Stimulated activated naive CD4-positive, alpha-beta T cell treated with Interleukin-2 at 50 U/mL for 16 hours (primary cell): ENCODE measurements at places on chromosomes 6 and 20.
A peak's percentile ranks its signal among the peaks of the same experiment; 100 is the strongest.

- no peak for DNase-seq
Measured at GRCh38 chr6:144844596-144844995, 559.5 kb downstream of the UTRN start.

DNA sequence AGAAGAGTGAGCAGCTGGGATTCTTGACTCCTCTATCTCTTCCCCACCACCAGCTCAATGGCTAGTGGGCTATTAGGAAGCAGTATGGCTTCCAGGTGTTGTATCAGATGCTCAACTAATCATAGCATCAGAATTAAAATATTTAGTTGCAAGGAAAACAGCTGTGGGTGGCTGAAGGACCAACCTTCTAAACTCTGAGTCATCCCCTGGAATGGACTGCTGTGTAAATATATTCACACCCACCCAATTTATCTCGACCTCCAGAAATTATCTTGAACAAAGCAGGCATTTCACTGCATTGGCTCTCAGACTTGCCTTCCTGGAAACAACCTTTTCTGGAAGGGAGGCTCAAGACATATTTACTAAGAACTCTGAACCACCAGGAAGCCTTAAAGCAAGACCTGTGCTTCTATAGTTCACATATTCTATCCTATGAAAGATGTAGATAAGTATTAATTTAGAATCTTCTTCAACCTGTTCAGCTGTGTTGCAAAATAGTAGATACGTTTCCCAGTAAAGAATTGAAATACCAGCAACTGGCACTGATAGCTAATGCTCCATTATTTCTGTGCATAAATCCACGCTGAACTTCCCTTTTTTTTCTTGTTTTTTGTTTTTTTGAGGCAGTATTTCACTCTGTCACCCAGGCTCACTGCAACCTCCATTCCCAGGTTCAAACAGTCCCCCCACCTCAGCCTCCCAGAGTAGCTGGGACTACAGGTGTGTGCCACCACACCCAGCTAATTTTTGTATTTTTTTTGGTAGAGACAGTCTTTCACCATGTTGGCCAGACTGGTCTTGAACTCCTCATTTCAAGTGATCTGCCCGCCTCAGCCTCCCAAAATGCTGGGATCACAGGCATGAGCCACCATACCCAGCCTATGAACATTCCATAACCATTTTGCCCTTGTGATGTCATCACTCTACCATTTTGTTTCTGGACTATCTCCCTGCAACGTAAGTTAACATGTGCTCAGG lies 56.9 kb upstream of the CD2AP start:
- DNase-seq: no peak

DNA sequence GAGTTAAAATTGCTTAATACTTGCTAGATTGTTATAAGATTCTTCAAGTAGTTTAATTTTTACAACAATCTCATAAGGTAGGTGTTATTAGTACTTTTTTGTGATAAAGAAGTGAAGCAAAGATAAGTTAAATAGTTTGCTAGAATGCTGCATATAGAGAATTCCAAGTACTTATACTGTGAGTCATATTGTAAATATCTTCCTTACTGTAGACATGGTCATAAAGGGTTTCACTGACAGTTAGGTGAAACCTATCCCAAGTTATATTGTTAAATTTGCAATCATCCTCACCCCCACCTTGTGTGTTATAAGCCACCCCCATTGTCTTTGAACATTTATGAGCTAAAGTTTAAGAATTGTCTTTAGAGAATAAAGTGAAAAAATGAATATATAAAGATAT lies 142.0 kb downstream of the FAM83B start:
- no peak for DNase-seq

DNA sequence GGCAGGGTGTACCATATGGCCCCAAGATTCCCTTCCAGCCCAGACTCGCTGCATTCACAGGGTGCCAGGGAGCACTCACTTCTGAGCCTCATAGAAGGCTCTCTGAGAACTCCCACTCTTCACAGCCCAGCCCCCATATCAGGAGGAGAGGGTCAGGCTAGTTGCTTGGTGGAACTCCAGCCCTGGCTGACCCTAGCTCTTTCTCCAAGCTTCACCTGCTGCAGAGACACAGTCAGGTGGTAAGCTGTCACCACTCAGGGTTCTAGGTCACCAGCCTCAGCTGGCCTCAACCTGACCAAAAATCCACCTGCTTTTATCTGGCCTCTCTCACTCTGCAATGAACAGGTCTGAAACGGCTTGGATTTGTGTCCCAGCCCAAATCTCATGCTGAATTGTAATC lies 162.7 kb upstream of the MLN start:
- no peak for DNase-seq

DNA sequence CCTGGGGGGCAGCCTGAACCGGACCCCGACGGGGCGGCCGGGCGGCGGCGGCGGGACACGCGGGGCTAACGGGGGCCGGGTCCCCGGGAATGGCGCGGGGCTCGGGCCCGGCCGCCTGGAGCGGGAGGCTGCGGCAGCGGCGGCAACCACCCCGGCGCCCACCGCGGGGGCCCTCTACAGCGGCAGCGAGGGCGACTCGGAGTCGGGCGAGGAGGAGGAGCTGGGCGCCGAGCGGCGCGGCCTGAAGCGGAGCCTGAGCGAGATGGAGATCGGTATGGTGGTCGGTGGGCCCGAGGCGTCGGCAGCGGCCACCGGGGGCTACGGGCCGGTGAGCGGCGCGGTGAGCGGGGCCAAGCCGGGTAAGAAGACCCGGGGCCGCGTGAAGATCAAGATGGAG lies 636 bp downstream of the SRF start:
- peak; percentile 38 for DNase-seq

- no peak for DNase-seq
Measured at GRCh38 chr6:64874776-64875175, 832.2 kb downstream of the EYS start.

DNA sequence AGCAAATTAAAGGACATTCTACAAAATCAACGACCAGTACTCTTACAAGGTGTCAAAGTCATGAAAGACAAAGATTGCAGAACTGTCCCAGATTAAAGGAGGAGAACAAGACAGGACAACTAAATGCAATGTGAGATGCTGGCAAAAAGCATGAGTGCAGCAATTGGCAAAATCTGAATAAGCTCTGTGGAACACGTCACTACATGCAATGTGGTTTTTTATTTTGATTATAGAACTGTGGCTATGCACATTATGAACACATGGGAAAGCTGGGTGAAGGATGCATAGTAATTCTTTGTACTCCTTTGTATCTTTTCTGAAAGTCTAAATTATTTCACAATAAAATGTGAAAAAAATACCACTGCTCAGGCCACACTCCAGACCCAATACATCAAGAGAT lies 509.4 kb downstream of the KIF16B start:
- DNase-seq: no peak

- no peak for DNase-seq
Measured at GRCh38 chr6:15420959-15421438, 175.1 kb downstream of the JARID2 start.

GRCh38 chr6:35024551-35025054 lies 116.5 kb downstream of the TCP11 start:
- no peak for DNase-seq

DNA sequence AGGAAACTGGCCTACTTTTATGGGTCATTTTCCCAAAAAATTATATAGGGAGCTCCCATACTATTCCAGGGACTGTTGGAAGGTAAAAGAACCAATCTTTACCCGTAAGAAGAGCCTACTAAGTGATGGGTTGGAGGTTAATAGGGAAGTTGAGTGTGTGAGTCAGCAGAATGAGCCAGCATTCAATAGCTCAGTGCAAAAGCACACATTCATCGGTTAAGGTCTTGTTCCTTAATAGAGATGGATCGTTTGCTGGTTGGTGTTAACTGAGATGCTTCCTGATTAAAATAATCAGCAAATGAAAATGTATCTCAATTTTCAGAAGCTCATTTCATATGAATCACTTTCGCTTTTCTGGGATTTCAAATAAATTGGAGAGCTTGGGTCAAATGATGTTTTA lies 115.3 kb upstream of the MRPS10 start:
- DNase-seq: no peak

GRCh38 chr6:42440778-42441696 lies 10.7 kb downstream of the TRERF1 start:
- no peak for DNase-seq
